CD4-positive, alpha-beta T cell treated with Interleukin-15 for 4 hours (primary cell): ENCODE measurements at places on chromosomes 1 and 21.

DNA sequence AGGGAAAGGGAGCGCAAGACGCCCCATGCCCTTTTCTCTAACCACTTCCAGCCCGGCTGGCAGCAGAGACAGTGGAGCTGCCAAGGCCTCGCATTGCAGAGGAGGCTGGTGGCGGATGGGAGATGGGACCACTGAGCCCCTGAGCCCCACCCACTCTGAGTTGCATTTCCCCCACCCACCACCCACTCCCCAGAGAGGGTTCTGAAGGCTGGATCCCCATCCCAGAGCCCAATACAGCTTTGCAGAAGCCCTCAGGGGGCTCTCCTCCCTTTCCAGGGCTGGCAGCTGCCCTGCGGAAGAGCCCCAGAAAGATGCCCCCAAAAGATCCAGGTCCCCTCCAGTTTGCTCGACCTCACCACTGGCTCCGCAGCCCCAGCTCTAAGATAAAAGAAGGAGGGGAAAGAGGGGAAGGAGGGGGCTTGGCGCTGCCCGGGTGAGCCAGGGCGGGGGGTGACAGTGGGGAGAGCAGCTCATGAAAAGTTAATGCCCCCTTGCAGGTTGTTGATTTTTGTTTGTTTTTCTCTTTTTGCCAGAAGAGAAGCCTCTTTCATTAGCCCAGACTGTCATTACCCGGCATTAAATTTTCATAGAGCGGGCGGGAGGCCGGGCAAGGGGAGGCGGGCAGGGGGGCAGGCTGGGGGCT lies 38.4 kb upstream of the CASZ1 start:
- DNase-seq: no peak

DNA sequence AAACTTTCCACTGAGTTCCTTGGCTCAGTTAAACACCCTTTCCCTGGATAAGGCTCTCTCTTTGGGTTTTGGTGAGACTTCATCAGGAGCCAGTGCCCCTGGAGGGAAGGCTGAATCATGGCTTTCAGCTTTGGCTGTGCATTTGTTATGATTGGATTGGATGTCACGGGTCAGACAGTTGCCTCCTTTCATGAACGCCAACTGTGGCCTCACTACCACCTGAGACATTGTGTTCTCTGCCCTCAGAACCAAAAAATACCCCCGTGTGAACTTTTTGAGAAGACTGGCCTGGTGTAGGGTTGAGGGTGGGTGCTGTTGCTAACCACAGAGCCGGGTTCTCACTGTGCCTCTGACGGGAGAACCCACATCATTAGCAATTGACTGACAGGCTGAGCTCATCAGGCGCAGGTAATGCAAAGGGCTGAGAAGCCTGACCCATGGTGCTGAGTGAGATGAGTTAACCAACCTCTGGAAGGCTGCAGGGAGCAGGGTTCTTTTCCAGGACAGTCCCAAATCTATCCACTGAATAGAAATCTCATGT lies 65.6 kb downstream of the HHAT start:
- DNase-seq: no peak

GRCh38 chr21:24298040-24298439 lies 1309.2 kb downstream of the MRPL39 start:
- DNase-seq: no peak

- no peak for DNase-seq
These were observed 61.0 kb downstream of the MAST2 start for GRCh38 chr1:45864167-45865106.

GRCh38 chr21:41365377-41366107 lies 3.7 kb downstream of the MX2 start:
- DNase-seq: no peak

DNA sequence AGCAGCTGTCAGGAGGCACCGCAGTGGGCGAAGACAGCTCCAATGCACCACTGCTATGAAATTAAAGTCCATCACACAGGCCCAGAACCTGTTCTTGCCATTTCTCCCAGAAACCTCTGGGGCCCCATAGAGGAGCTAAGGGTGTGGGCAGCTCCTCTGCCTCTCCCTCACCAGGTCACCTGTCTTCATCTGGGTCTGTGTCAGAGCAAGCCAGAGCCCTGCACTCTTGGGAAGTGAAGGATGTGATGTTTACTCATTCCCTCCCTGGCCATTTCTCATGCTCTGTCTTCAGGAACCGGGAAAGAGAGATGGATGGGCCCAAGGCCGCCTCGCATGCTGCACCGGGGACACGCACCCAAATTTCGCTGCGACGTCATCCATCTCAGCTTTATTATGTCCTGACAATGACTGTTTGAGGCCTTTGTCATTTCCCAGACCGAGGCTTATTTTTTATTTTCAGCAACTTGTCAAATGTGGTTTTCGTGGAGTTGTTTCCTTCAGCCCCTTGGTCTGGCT lies 216.1 kb downstream of the NPHP4 start:
- no peak for DNase-seq

- no peak for DNase-seq
These were observed 19.6 kb downstream of the KCNAB2 start for GRCh38 chr1:6065093-6065858.

GRCh38 chr1:29890201-29890959 lies 654.1 kb downstream of the PTPRU start:
- no peak for DNase-seq

DNA sequence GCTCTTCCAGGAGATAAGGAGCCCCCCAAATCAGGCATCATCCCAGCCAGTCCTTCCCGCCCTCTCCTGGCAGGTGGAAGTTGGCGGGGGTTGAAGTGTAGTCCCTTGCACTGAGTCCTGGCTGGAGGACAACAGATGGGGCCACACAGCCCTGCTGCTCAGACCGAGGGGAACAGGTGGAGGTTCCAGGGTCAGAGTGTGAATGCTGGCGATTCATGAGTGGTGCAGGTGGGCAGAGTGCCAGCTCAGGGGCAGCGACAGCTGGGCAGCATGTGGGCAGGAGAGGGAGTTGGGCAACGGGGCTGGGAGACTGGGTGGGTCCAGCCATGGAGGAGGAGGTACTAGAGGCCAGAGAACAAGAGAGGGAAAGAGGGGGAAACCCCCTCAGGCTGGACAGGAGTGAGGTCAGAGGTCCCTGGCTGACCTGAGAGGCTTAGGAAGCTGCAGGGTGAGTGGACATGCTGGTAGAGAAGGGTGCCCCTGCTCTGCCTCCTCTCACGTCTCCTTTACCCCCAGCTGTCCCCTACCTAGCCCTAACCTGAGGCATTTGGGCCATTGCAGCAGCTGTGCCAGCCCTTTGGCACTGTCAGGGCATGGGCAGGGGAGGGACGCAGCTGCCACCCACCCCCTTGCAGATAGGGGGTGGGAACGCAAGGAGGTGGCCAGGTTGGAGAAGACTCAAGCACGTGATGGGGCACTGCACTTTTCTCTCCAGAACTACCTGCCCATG lies 11.3 kb upstream of the ADORA1 start:
- DNase-seq: no peak

DNA sequence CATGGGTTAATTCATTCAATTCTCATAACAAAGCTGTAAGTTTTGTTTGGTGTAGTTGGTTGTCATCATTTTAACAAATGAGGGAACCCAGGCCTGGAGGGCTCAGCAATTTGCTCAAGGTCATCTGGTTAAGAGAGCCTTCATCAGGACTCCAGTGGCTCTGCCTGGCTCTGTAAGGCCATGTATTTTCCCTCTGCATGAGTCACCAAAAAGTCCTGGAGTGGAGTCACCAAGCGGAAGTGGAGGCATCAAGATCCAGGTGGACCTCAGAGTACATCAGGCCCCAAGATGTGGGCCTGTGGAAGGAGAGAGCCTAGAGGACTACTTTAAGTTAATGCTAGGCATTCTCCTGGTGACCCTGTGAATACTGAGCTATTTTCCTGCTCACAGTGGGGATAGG lies 30.0 kb upstream of the RBM15 start:
- DNase-seq: no peak

DNA sequence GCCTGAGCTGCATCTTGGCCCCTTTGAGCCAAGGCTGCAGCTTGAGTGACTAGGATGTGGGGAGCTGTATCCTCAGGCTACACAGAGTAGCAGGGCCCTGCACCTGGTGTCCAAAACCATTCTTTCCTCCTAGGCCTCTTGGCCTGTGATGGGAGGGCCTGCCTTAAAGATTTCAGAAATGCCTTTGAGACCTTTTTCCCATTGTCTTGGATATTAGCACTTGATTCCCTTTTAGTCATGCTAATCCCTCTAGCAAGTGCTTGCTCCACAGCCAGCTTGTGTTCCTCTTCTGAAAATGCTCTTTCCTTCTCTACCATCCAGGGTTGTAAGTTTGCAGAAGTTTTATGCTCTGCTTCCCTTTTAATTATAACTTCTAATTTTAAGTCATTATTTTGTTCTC lies 21.7 kb upstream of the KIRREL1 start:
- DNase-seq: no peak

GRCh38 chr1:116537040-116537831 lies 33.6 kb downstream of the CD58 start:
- no peak for DNase-seq

DNA sequence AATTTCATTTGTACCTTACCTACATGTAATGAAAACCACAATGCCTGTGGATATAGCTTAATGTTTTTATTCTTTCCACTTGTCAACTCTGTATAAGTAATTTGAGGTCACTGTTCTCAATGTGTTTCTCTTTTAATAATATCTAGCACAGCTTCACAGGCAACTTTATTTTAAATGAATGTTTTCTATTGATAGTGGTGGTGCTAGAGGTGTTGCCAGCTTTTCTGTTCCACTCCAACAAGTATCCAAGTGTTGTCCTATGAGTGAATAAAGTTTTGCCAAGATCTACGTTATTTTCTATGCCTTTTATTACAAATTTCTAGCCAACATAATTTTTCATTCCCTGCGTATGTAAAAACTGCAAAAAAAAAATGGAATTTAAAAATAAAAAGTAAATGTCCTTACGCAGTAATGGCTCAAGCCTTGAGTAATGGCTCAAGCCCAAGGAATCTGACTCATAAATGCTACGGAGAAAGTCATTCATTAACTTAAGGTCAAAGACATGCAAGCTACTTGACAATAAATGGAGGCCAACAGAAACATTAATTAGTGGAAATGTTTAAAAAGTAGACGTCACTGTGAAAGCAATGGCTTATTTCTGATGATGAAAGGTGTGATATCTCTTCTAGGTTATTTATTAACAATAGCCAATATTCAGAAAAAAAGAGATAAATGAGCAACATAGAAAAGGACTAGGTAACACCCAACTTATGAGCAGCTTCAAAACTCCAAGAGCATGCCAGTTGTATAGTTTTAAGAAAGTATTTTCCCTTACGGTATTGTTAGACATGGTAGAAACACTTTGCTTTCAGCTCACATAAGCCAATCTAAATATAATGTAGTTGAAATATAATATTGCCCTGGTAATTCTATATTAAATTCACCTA lies 71.4 kb downstream of the SLC44A5 start:
- no peak for DNase-seq

- DNase-seq: peak; percentile 3
These were observed 64.3 kb upstream of the LRRC8B start for GRCh38 chr1:89460325-89460724.

GRCh38 chr1:230176871-230177411 lies 109.9 kb downstream of the GALNT2 start:
- no peak for DNase-seq

DNA sequence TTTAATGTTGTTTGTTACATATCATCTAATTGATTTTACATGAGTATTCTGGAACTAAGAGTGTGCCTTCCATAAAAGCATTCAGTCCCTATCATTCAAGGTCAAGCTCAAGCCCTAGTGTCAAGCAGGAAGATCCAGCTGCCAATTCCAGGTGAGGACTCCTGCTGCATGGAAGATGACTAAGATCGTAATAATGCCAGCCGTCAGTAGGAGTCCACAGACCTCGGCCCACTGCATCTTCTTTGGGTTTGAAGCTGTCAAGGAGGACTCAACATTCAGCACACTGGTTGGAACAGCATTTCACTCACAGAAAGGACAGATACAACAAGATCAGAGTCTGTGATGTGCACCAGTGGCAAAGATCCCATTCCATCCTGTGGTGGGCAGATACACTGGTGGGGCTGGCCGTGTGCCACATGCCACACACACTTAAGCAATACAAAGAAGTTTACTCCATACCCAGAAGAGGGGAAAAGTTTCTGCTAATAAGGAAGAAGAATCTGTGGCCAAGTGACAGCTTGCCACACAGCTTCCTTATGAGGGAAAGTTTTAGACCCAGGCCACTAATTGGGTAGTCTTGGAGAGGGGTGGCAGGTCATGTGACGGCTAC lies 160.4 kb downstream of the PIK3R3 start:
- no peak for DNase-seq

GRCh38 chr1:62688687-62689085 lies 500 bp upstream of the DOCK7 start:
- no peak for DNase-seq

DNA sequence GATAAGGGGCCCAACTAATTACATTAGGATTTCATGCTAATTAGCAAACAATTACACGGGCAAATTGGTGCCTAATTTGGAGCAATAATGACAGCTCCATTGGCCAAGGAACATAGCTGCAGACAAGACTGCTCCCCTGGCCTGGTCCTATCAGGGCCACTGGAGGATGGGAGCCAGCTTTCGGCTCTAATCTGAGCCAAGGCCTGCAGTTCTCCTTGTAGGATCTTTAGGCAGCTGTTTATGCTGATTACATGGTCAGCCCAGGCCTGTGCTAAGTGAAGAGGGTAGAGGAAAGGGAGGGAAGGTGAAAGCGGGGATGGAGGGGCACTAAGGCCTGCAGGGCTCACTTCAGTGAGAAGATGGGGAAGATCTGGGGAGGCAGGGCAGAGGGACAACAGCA lies 12.4 kb upstream of the ADGRB2 start:
- DNase-seq: no peak

DNA sequence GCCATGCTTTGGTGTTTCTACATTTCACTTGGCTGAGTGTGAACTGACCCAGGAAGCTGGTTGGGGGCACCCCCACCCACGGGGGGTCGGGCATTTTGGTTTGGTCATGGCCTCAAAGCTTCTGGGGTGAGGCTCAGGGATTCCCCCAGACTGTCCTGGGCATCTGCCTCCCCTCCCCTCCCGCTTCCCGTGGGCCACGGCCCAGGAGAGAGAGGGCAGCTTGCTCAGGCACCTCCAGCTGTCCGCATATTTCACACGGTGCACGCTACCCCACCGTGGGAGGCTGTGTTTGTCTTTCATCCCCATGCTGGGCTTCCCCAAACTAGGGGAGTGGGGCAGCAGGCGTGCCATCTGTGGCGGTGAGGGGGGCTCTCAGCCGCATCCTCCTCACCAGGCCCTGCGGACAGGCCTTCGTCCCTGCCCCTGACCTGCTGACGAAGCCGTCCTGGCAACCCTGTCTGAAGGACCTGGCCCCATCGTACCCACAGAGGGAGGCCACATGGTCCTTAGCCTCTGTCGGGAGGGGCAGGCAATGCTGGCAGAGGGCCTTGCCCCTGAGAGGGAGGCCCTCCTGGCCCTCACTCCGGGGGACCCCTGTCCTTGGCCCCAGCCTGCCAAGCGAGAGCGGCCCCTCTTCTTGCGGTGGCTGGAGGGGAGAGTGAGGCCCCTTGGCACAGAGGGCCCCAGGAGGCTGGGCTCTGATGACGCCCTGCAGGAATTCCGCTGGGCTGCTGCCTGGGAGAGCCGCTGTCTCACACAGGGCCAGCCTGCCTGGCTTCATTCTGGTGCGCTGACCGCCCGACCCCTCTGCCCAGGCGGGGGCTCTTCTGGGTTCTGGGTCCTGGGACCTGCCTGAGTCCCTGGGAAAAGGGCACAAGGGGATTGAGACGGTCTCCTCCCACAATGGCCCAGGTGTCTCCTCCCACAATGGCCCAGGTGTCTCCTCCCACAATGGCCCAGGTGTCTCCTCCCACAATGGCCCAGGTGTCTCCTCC lies 22.1 kb downstream of the TP73 start:
- DNase-seq: no peak

GRCh38 chr1:46948629-46949416 lies 7.5 kb upstream of the CYP4A11 start:
- DNase-seq: no peak
